ENCODE measurements at places on chromosomes 3 and 15.

GRCh38 chr3:15562560-15562959 is 38.8 kb downstream of the HACL1 start:
- DNase-seq = no peak

DNA sequence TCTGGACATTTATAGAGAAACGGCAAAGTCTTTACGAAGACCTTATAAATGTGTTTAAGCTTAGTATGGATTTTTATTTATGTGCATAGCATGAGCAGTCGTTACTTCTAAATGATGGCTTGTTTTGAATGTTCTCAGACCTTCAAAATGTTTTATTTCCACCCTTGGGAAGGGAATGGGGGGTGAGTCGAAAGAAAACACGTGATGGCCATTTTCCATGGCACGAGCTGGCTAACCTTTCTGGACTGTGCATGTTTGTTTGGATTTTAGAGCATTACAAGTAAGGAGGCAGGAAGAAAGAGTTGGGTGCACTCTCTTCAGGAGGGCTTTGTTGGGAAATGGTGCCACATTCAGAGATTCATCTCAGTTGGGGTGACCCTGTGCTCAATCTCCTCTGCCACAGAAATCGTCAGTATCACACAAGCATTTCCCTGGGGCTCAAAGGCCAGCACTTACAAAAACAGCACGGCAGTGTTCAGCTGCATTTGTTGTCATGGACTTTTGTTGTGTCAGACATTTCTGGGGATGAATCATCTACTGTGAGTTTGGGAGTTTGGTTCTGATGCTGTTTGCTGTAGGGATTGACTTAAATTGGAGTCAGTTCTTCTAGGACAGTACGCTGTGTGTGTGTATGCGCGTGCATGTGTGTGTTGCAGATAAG is 52.3 kb upstream of the ADAMTS9 start:
- no peak for DNase-seq

DNA sequence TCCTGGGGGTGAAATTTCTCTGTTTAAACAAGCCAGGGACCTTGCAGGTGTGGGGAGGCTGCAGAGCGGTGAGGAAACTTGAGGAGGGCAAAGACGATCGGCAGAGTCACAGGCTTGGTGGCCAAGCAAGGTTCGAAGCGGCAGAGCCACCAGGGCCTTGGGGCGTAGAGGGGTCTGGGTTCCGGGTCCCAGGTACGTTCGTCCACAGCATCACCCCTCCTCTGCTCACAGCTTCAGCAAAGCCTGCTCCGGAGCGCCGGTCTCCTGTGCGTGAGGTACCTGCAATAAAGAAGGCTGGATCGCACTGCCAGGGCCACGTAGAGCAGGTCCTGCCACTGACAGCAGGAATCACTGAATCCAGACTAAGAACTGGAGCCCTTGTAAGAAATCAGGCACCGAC is 66.8 kb upstream of the PCSK6 start:
- no peak for DNase-seq

DNA sequence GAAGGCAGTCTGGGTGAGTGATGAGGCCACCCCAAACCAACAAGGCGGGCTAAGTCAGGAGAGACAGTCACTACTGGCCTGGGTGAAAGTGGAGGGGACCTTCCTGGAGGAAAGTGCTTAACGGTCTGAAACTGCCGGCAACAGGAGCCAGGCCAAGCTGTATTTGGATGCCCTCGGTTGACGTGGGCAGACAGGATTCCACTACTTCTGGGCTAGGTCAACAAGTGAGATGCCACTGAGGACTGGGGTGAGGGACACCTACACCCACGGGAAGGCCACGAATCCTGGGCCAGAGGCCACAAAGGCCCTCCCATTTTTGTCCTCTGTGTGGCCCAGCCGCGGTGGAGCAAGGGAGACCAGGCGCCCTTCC is 12.3 kb downstream of the SPTBN5 start:
- no peak for DNase-seq

- no peak for DNase-seq
Observed at GRCh38 chr3:170096342-170096741, 58.5 kb downstream of the GPR160 start.

DNA sequence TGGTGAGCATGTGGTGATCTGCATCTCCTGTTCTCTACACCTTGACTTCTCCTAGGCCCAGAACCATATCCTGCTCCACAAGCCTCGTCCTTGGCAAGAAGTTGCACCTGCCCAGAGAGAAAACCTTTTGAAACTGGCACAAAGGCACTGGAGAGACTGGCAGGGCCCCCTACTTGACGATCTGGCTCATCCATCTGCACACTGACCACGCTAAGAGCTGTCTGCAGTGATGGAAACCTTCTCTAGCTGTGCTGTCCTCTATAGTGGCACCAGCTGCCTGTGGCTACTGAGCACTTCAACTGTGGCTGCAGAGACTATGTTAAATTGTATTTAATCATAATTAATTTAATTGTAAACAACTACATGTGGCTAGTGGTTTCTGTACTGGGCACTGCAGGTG is 26.2 kb upstream of the SRP14 start:
- DNase-seq = no peak

GRCh38 chr15:89057506-89058133 is 30.6 kb upstream of the ABHD2 start:
- peak; percentile 76 for DNase-seq

DNA sequence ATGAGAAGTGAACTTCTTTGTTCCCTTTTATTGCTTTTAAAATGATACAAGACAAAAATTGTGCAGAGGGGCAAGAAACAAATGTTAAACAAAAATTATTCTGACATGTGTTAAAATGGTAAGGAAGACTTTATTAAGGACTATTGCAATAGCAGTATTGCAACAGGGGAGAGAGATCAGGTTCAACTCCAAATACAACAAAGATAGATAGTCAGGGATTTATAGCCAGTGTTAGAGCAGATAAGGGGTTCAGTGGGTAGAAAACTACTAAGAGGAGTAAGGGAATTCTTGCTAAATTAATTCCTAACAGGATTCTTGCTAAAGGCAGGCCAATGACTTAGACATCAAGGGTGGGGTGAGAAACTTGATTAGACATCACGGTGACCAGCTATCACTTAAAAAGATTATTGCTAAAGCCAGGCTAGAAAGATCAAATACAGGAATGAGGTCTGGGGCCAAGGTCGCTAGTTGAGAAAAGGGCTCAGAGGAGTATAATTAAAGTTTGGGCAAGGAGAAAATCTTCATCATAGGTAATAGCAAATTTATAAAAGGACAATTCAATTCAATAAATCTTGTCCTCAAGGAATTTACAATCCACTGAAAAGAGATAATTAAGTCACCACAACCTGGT is 81.5 kb downstream of the FHIT start:
- no peak for DNase-seq

DNA sequence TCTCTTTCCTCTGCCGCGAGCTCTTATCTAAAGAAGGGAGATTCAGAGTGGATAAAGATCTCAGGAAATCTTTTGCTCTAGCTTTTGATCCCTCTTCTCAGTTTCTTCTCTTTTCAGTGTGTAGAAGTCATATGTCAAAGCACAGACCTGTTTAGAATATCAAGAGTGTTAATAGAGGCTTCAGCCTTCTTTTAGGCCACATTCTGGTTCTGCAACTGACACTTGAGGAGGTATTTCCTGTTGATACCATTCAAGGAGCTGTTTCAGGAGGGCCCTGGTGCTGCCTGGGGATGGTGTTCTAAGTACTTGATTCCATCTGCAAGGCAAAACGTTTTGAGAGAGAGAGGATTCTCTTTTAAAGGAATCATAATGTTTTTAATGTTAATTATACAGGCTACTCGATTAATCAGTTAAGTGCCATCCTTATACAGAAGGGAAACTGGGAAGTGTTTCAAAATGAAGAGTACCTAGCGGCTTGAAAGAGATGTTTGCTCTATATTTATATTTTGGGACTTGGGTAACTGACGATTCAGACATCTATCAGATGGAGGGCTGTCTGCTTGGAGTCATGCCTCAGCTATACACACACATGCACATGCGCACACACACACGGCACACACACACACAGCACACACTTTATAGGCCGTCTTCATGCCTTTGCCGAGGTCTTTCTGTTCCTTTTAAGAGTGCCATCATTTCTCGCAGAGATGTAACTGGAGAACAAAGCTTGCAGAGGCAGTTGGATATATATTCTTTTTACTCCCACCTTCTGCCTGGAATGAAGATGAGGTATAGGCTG is 313.9 kb downstream of the PTPRG start:
- no peak for DNase-seq

GRCh38 chr3:8052659-8053058 is 449.0 kb upstream of the LMCD1 start:
- no peak for DNase-seq

GRCh38 chr15:37016231-37016630 is 84.1 kb downstream of the MEIS2 start:
- no peak for DNase-seq

DNA sequence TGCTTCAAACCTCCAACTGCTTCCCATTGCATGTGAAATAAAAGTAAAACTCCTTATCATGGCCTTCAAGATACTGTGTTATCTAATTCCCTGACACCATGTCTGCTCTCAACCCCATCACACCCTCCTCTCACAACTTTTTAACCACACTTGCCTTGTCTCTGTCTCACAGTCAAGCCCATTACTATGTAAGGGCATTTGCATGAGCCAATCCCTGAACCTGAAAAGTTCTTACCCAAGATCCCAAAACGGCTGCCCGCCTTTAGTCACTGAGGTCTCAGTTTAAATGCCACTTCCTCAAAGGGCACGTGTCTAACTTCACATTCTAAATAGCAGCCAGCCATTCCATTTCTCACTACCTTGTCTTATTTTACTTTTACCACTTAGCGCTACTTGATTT is 83.1 kb downstream of the SST start:
- DNase-seq = no peak

DNA sequence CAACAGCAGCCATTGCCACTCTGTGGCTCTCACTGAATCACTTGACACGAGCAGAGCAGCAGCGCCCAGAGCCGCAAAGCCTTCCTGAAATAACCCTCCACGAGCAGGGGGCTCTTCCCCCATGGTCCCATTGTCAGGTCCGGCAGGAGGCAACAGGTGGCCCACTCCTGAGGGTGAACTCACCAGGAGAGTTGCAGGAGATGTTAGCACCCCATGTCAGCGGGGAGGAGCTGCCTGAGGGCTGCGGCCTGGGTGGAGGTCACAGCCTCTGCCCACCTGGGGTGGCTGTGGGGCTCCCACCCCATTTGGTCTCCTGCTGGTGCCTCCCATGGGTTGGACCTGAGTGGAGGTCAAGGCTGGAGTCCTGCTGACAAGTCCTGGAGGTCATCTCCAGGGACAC is 12.3 kb upstream of the C3orf22 start:
- no peak for DNase-seq

GRCh38 chr3:142863930-142864920 is 24.7 kb downstream of the PCOLCE2 start:
- no peak for DNase-seq

DNA sequence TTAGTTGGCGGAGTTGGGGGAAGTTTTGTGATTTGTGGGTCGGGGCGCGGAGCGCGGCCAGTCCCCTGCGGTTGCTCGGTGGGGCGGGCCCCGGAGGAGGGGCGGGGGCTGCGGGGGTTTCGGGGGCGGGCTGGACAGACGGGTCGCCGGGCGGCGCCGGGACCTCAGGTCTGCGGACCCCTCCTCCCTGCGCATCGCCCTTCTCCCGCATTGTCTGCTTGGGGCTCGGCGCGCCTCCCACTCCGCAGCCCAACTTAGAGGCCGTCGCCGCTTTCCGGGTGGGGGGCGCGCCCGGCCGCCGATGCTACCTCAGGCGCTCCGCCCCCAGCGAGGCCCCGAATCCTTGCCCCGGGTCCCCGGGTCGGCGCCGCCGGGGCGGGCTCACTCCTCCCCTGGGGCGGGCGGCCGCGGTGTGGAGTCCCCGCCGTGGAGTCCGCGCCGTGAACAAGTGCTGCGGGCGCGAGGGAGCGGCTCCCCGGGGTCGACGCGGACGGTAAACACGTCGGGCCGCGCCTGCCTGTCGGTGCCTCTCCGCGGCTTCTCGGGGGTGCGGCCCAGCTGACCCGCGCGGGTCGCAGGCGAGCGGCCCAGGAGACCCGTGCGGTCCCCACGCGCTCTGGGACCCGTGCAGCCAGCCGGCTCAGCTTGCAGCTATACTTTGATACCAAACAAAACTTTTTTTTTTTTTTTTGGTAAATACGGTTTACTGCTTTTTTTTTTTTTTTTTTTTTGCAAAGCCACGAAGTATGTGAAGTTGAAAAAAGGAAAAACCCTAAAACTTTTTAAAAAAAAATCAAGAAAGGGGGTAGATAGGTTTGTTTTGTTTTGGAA is 624 bp downstream of the AKAP13 start:
- DNase-seq = peak; percentile 54

DNA sequence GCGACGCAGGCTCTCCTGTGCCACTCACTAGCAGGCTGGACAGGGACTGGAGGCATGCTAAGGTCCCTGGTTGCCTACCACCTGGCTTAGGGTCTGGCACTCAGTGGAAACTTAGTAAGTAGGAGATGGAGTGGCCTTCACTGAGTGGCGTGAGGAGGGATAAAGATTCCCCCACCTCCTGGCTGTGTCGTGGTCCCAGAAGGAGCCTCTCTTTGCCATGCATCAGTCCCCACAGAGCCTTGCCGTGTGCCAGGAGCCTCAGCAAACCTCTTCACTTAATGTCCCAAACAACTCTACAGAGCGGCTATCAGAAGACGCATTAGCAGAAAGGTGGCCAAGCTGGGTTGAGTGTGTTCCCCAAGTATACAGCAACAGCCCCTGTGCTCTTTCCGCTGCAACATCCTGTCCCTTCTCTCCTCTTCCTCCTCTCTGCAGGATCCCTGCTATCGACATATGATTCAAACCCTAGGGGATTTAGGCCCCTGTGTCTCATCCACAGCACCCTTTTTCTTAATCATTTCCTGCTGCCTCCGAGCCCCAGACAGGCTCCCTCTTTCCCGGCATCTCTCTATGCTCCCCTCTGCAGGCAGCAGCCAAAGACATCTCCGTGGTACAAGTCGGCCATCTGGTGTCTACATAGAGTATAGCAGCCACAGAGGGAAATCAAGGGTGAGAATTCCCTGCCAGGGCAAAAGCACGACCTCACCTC is 66.7 kb downstream of the SLC6A1 start:
- DNase-seq = peak; percentile 60

- DNase-seq = no peak
Observed at GRCh38 chr3:29263476-29263875, 17.4 kb upstream of the RBMS3 start.

DNA sequence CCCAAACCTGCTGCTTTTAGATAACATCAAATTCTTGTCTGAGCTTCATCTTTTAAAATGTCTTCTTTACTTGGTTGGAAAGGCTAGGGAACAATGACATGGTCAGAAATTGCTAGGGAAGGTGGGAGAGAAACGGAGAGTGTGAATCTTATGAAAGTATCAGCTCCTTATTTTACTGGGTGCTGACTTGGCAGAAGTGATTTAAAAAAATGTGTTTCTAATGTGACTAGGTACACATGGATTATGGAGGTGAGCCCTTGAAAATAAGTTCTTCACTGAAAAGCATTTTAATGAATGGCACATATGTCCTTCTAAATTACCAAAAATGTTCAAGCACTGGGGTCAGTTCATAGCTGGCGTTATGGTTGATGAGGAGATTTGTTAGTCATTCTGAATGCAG is 54.0 kb upstream of the PPARG start:
- DNase-seq = no peak

DNA sequence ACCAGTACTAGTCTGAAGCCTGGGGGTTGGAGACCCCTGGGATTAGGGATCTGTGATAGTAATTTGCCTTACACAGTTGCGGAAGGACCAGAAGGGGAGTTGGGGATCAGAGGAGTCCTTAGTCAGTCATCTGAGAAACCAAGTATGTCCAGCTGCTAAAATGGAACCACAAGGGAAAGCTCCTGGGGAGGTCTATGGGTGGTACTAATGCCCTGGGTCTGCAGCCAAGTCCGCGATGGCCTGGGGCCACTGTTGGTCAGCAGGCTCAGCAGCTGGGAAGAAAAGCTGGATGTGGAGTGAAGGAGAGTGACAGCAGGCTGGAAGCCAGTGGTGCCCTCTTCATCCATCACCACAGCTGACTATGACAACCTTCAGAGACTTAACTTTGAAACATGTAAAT is 2.2 kb upstream of the ANKDD1A start:
- no peak for DNase-seq

All from amygdala (tissue), 56 donors.